ENCODE measurements at places on chromosomes 6 and 20. TPM values are rescaled to one million over a fixed set of nuclear protein-coding genes. Genes with fewer than 3 reads are reported as not detected.

DNA sequence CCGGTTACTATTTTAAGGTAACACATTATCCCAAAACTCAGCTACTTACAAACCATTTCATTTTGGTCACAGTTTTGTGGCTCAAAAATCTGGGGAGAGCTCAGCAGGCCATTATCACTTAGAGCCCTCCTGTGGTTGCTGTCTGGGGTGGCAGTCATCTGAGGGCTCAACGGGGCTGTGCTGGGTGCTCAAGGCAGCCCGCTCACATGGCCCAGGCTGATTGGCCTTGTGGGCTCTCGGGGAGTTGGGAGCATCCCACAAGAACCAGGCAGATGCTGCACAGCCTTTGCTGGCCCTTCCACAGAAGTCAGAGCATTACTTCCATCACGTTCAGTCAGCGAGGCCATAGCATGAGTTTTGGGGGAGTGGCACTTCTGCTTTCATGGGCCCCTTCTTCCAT lies 6.3 kb upstream of the VSX1 start:
- no peak for DNase-seq

GRCh38 chr20:48599106-48599747 lies 228.6 kb downstream of the PREX1 start:
- no peak for DNase-seq

DNA sequence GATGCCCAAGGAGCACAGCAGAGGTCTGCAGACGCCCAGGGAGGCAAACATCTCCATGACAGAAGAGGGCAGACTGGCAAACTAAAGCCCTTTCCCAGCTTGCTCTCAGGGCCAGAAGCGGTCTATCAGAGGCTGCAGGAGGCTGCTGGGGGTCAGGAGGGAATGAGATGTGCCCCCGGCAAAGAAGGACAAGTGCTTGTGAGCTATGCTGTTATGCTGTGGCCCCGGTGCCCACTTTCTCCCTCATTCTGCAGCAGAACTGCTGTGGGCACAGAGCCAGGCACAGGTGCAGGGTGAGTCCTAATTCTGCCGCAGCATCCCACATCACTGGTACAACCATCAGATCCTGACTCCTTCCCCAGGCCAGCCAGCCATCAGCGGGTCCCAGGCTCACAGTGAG lies 46.4 kb downstream of the LRFN2 start:
- no peak for DNase-seq

DNA sequence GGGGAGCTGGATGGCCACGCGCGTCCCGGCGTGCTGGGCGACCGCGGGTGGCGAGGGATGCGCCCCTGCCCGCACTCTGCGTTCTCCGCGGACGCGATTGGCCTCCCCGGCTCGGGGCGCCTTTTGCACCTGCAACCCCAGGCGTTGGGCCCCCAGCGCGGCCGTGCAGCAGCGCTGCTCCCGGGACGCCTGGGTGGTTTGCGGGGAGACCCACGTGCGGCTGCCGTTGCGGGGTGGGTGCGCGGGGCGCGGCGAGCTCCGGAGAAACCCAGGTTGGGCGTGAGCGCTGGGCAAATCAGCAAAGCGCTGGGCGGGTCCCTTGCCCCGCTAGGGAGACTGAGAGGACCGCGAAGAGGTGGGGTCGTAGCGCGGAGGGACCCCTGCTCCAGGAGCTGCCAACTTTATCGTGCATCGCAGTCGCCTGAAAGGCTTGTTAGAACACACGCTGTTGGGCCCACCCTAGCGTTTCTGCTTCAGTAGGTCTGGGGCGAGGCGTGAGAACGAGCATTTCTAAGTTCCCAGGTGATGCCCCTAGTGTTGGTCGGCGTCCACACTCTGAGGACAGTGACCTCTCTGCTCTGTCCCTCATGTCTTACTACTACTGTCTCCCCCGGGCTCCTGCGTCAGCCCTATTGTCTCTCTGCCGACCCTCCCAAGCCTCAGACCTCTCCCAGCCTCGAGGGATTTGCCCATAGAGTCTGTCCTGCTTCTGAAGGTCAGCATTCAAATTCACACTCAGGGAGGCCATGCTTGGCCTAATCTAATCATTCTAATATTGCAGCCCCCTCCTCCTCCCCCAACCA lies 538 bp upstream of the ZFP64 start:
- no peak for DNase-seq

GRCh38 chr6:11367638-11368199 lies 135.3 kb upstream of the NEDD9 start:
- DNase-seq, result no peak

- DNase-seq, result no peak
Measured at GRCh38 chr6:75855052-75855451, 106.0 kb downstream of the MYO6 start.

DNA sequence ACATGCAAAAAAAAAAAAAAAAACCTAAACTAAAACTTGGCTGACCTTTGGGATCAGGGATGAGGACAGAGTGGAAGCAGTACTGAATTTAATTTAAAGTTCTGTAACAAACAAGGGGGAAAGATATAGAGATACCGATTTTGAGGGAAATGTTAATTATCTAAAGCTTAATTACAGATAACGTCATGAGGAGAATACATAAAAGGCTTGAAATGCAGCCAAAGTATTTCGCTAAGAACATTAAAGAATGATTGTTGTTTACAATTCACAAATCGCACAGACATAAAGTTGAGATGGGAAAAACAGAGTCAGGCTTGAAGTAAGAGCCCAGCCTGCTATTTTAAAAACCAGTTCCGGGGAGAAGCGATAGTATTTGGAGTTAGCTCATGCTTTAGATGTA lies 208.0 kb upstream of the SASH1 start:
- no peak for DNase-seq

- DNase-seq, result no peak
Measured at GRCh38 chr20:38842026-38842425, 36.5 kb downstream of the PPP1R16B start.

ADAM33 gene
- total RNA-seq, result 13.8 TPM

TP53TG5 gene
- total RNA-seq, result not detected

Data from right atrium auricular region (tissue), 2 donors.